ENCODE measurements at places on chromosomes 5 and 9. TPM values are rescaled to one million over a fixed set of nuclear protein-coding genes. Genes with fewer than 3 reads are reported as not detected.

IGFBPL1 gene
- total RNA-seq, result not detected

ELOVL7 gene
- not detected for total RNA-seq

PCDHB2 gene
- total RNA-seq, result 0.09 TPM

TMC1 gene
- total RNA-seq, result not detected

NSG2 gene
- not detected for total RNA-seq

ADAMTSL2 gene
- 2.8 TPM for total RNA-seq

QSOX2 gene
- 11.8 TPM for total RNA-seq

ERBIN gene
- total RNA-seq, result 34.3 TPM

NPDC1 gene
- 67.6 TPM for total RNA-seq

LAMC3 gene
- total RNA-seq, result 0.09 TPM

SLC46A2 gene
- not detected for total RNA-seq

PCDH12 gene
- 1.3 TPM for total RNA-seq

DMRT3 gene
- total RNA-seq, result not detected

IER5L gene
- total RNA-seq, result 94.3 TPM

GRAMD2B gene
- 12.8 TPM for total RNA-seq

ITGA1 gene
- 34.0 TPM for total RNA-seq

CORO2A gene
- total RNA-seq, result 1.6 TPM

PRRX2 gene
- total RNA-seq, result 14.3 TPM

HACD4 gene
- 3.7 TPM for total RNA-seq

MEIKIN gene
- total RNA-seq, result not detected

INSL6 gene
- not detected for total RNA-seq

TTC23L gene
- not detected for total RNA-seq

SGCD gene
- total RNA-seq, result 11.2 TPM

GAS1 gene
- 238 TPM for total RNA-seq
